ENCODE measurements at places on chromosomes 7 and 10. TPM values are rescaled to one million over a fixed set of nuclear protein-coding genes. Genes with fewer than 3 reads are reported as not detected.

Gene MMD2
- not detected for total RNA-seq

Gene EPHA1
- 0.14 TPM for total RNA-seq

Gene LRRC4
- total RNA-seq: 1.4 TPM

Gene LRRC72
- not detected for total RNA-seq

Gene C7orf33
- not detected for total RNA-seq

Gene BMPER
- 1.1 TPM for total RNA-seq

Gene ADCY1
- total RNA-seq: 0.27 TPM

Gene NPSR1
- total RNA-seq: not detected

Gene FAM237B
- total RNA-seq: not detected

Gene MET
- 15.9 TPM for total RNA-seq

Gene TEX47
- not detected for total RNA-seq

Gene ZNF277
- 41.6 TPM for total RNA-seq

Gene GIMAP5
- total RNA-seq: 30.7 TPM

Gene C10orf120
- not detected for total RNA-seq

Gene LEP
- total RNA-seq: 0.27 TPM

Gene ABCB4
- total RNA-seq: 0.49 TPM

Gene PRKAR1B
- total RNA-seq: 11.4 TPM

Gene C10orf71
- total RNA-seq: not detected

Gene CTTNBP2
- 4.9 TPM for total RNA-seq

Gene CXCL12
- total RNA-seq: 72.1 TPM

Gene HMX2
- total RNA-seq: 0.36 TPM

Gene NOM1
- total RNA-seq: 14.1 TPM

Gene ZPBP
- not detected for total RNA-seq

Gene ANKRD2
- not detected for total RNA-seq

Gene PNLIPRP3
- total RNA-seq: not detected

Gene CACNB2
- 85.3 TPM for total RNA-seq

Gene CPN1
- not detected for total RNA-seq

Gene CALML5
- not detected for total RNA-seq

Gene COL28A1
- 9.9 TPM for total RNA-seq

Gene SFRP5
- 24.6 TPM for total RNA-seq

Gene CFAP46
- 1.7 TPM for total RNA-seq

Gene NANOS1
- total RNA-seq: 3.9 TPM

Gene PSD
- 394 TPM for total RNA-seq

Gene ASB10
- not detected for total RNA-seq

Gene ITGA8
- 5.7 TPM for total RNA-seq

Gene CYP2C9
- total RNA-seq: not detected

Gene MYL7
- not detected for total RNA-seq

Gene SNX10
- total RNA-seq: 4.3 TPM

Gene TLX1
- total RNA-seq: not detected

Gene PLOD3
- 36.6 TPM for total RNA-seq

Gene LIPF
- not detected for total RNA-seq

Gene TDRD1
- total RNA-seq: 0.28 TPM

Gene PIK3AP1
- 13.2 TPM for total RNA-seq

All from sigmoid colon (tissue), 7 donors.